Ascending aorta (tissue), 2 donors: ENCODE measurements at places on chromosomes 6 and 20.
A peak's percentile ranks its signal among the peaks of the same experiment; 100 is the strongest.

- no peak for DNase-seq
Observed at GRCh38 chr6:2551705-2552104, 199.0 kb downstream of the MYLK4 start.

GRCh38 chr6:29626948-29627754, 5.8 kb downstream of the GABBR1 start:
- peak; percentile 64 for DNase-seq

DNA sequence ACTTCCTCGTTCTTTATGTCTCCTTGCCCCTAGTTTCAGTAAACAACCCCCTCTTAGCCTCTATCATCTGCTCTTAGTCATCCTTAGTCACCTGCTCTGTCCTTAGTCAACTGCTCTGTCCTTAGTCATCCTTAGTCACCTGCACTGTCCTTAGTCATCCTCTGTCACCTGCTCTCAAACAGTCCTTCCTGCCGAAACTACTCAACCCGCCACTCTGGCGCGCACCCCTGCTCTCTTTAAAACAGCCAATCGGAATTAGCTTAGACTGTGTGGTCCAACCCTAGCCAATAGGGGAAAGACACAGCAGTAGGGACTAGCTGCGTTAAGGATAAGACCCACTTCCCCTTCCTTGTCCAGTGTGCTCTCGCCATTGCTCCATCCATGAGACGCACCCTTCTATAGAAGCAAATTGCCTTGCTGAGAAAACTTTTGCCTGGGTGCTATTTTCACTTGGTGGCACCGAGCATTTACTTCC, 73.9 kb downstream of the BACH2 start:
- DNase-seq = no peak

DNA sequence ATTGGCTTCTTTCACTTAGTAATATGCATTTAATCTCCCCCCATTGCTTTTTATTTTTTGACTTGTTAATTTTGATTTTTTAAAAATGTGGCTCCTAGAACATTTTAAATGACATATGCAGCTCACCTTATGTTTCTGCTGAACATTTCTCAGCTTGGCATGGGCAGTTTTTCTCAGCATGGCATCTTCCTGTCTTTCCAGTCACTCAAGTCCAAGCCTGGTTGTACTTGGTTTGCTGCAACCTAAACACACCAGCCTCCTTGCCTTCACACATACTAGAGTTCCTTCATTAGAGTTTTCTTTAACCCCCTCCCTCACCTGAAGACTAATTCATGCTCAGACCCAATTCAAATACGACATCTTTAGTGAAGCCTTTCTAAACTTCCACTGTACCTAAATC, 86.4 kb downstream of the ZHX3 start:
- no peak for DNase-seq

- no peak for DNase-seq
Observed at GRCh38 chr6:167661552-167662044, 165.1 kb upstream of the AFDN start.

DNA sequence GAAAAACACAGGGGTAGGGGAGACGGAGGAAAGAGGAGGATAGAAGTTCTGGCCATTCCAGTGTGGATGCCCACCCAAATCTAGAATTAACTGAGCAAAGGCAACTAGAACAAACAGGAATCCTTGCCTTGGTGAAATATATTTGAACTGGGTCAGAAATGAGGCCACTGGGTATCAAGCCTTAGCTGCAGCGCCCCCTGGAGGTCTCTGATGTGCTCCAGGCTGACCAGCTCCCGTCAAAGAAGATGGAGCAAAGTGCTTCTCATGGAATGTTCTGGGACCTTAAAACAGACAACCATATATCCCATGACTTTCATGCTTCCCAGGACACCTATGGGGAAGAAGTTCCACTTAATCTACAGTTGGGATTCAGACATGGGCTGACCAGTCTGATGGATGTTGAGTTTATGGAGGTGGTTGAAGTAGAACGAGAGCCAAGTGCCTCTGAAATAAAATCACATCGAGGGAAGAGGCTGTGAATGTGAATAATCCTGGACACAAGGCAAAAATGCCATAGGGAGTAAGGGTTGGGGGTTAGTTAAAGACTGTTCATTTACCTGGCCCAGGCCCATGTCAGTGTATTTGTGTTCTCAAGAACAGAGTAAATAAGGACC, 50.4 kb downstream of the HLA-DPB1 start:
- peak; percentile 73 for DNase-seq

DNA sequence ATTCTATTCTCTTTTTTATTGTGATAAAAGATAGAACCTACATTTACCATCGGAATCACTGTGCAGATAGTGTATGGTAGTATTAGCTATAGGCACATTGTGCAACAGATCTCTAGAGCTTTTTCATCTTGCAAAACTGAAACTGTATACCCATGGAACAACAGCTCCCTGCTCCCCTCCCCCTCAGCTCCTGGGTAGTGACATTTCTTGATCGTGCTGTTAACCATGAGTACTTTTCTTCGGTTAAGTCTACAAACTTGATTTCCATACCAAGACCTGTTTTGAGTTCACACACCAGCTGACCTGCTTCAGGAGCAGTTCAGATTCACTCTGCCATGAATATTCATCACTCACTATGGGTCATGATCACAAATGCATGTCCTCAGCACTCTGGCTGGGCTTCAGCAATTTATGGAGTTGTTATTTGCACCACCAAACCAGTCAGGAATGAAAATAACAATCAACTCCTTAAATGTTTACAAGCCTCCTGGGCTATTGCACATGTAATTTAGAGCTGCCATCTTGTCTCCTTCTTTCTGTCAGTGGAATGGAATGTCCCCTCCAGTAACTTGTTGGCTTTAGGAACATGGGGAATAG, 32.8 kb downstream of the PRDM1 start:
- no peak for DNase-seq

DNA sequence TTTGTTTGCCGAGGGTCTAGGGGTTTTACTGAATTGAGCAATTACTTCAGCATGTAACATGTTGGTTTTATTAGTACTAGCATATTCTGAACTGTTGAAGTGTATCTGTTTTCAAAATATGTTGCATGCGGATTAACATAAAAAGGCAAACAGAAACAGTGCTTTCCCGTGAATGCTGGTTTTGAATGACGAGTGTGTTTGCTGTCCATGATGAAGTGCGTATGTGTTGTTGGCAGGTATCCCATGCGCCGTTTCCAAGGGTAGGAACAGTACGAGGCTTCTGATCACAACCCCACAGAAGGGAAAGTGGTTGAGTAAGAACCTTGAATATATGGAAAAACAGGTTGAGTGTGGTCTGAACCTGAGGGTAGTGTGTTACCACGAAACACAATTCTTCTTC, 232.9 kb downstream of the SAMD5 start:
- no peak for DNase-seq

DNA sequence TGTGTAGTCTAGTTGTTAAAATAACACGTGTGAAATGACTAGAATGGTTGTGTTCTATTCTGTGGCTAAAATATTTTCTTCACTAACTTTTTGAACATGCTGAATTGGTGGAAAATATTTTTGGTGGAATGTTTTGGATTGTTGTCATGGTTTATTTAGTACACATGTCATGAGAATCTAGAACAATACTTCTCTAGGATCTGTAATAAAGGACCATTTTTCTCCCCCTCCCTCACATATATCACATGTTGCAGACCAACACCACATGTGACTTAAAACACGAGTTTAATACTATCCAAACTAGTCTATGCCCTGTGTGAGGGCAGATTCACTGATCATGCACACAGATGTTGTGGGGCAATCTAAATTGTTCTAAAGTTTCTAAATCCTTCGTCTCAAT, 29.2 kb downstream of the FIG4 start:
- no peak for DNase-seq

- no peak for DNase-seq
Observed at GRCh38 chr20:57968120-57968519, 258.3 kb upstream of the PMEPA1 start.

- peak; percentile 52 for DNase-seq
Observed at GRCh38 chr6:169792306-169793015, 41.0 kb downstream of the ERMARD start.

DNA sequence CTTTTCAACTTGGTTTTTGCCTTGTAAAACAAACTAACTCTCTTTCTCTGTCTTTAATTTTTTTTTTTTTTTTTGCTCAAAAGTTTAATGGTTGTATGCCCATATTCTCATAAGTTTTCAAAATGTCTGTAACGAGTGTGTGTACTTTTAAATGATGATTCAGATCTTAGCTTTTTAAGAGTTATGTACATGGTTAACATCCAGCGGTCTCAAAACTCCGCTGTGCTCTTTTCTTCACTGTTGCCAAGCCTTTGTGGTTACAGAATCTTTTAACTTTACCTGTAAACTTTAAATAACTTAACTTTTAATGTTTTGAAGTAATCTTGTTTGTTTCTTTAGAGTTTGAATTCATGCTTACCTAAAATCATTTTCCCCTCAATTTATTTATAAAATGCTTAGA, 133.0 kb downstream of the SAMD5 start:
- no peak for DNase-seq

DNA sequence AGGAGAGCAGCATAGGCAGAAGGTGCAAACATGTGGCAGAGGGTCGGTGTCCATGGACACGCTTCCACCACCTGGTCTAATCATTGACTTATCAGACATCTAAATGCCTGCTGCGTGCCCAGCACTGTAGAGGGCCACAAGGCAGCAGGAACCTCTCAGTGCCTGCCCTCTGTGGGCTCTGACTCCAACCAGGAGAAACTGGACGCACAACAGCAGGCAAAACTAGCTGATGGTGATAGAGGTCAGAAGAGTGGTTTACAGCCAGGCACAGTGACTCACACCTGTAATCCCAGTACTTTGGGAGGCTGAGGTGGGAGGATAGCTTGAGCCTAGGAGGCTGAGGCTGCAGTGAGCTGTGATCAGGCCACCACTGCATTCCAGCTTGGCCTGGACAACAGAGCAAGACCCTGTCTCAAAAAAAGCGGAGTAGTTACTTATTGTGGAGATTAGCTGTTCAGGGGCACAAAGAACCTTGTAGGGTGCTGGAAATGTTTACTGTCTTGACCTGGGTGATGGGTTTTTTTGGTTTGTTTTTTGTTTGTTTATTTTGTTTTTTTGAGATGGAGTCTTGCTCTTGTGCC, 46.5 kb downstream of the PPARD start:
- no peak for DNase-seq

GRCh38 chr6:99424761-99425646, at the start of gene PNISR:
Gene PNISR (minus strand): TSS chr6:99425308. CDS start chr6:99414659, 10,649 bp downstream.
- DNase-seq = peak; percentile 97

GRCh38 chr6:26126394-26127235, 39.4 kb downstream of the HFE start:
- DNase-seq = no peak

DNA sequence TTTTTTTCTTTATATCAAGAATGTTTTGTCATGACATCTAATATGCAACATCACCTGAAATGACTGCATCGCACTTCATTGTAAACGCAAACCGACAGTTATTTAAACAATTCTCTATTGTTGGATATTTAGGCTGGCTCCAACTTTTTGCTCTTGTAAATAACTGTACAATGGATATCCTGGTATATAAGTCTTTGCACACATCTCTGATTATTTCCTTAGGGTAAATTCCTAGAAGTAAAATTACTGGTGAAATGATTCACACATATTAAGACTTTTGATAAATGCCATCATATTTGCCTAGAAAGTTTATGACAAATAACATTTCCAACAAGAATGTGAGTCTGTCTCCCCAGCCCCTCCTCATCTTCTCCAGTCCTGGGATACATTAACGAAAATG, 154.7 kb downstream of the TFAP2C start:
- no peak for DNase-seq

DNA sequence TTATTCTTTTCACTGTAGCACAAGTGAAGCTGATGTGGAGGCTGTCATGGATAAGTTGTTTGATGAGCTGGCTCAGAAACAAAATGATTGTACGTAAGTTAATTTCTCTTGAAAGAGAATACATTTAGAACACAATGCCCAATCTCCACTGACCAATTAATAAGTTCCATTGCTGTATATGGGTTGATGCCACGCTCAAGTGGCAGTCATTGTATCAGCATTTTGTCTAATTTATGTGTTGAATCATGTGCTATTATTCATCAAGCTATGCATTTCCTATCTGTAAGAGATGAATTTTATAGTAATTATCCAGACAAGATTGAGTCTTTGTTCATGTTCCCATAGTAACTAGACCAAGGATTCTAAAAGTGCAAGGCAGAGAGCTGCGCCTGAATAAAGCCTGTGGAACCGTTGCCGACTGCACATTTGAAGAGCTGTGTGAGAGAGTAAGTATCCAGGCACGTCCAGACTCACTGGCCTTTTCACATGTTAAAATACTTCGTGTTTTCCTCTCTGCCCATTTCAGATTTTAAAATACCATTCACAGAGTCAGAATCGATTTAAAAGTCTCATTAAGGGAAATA, 83.8 kb upstream of the FOXO3 start:
- no peak for DNase-seq

DNA sequence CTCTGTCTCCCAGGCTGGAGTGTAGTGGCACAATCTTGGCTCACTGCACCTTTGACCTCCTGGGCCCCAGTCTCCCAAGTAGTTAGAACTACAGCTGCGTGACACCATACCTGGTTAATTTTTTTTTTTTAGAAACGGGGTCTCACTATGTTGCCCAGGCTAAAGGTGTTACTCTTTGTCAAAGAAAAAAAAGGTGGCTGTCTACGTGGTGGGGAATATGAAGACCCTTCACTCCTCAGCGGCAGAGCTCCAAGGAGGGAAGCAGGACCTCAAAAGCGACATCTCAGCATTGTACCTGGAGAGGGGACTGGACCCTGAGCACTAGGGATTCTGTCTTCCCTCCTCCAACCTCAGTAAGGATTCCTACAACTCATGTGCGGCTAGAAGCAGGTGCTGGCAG, 16.4 kb upstream of the TBC1D22B start:
- DNase-seq = no peak

DNA sequence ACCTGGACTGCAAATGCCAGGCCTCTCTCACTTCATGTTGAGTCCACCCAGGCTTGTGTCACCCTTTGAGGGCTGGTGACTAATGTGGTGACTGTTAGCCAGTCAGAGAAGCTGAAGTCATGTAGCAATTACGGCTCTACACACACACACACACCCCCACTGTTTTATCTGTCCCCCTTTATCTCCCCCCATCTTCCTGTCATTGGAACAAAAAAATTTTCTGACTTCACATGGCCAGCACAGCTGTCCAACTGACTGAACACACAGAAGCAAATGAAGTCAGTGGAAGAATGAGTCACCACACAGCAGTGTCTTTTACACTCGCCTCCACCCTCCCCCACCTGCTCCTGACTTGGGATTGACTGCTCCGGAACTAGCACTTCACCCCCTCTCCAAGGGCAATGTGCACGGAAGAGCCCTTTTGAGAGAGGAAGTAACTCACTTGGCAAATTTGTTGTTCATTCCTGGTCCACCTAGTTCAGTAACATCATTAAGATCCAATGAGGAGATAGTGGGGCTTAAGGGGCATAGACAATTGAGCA, 198.0 kb downstream of the RNF144B start:
- peak; percentile 16 for DNase-seq

DNA sequence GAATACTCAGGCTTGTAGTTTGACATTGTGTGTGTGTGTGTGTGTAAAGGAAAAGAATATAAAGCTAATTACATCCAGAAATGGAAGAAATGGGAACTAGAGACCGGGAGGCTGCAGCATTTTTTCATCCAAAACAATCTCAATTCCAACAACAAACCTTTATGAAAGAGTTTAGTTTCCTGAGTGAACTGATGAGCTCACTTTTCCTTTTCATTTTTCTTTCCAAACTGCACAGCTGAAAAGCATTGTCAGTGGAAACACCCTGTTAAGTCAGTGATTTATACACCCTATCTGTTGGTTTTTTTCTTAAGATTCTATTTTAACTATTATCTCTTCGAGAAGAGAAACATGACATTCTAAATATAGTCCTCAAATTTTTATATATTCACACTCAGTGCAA, 130.9 kb downstream of the RFPL4B start:
- DNase-seq = no peak
